ENCODE measurements at places on chromosomes 16 and 17.
A peak's percentile ranks its signal among the peaks of the same experiment; 100 is the strongest.

DNA sequence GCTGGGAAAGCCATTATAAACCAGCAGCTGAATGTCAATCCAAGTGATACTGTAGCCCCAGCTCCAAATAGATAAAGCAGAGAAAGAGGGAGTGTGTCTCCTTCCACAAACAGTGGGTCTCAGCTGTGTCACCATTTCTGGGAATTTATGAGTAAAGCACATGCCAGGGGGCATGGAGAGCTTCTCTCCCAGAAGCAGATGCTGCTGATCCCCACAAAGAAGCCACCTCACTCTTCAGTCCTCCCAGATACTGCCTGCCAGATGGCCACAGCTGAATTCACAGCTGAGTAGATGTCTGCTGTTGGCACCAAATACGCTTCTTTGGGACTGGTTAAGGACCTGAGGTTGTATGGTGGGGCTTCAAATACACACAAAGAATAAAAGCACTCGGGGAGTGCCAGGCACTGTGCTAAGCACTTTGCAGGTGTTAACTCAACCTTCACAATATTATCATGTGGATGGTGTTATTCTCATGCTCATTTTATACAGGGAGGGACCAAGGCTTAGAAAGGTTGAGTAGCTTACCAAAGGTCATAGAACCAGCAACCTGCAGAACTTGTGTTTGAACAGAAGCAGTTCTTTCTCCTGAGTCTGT, 298.3 kb downstream of the CDH11 start:
- DNase-seq, result no peak

DNA sequence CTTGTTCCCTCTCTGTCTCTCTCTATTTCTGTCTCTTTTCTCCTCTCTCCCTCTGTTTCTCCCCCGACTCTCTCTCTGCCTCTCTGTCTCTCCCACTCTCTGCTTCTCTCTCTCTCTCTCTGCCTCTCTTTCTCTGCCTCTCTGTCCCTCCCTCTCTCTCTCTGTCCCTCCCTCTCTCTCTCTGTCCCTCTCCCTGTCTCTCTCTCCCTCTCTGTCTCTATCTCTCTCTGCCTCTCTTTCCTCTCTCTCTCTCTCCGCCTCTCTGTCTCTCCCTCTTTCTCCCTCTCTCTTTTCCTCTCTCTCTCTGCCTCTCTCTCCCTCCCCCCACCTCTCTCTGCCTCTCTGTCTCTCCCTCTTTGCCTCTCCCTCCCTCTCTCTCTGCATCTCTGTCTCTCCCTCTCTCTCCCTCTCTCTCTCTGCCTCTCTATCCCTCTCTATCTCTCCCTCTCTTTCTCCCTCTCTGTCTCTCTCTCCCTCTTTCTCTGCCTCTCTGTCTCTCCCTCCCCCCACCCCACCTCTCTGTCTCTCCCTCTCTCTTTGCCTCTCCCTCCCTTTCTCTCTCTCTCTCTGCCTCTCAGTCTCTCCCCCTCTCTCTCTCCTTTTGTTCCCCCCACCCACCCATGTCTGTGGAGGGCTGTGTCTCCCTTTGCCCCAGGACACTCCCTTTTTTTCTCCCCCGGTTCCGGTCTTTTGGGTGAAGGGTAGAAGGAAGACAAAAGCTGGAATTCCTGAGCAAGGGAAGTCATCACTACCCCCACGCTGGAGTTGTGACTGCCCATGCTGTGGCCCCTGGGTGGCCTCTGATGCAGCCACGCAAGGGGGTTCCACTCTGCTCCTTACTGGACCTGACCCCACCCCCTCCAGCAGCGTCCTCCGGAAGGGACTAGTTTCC, 27.1 kb upstream of the MGAT5B start:
- DNase-seq, result no peak

GRCh38 chr16:19212059-19212458, 44.0 kb downstream of the SYT17 start:
- no peak for DNase-seq

DNA sequence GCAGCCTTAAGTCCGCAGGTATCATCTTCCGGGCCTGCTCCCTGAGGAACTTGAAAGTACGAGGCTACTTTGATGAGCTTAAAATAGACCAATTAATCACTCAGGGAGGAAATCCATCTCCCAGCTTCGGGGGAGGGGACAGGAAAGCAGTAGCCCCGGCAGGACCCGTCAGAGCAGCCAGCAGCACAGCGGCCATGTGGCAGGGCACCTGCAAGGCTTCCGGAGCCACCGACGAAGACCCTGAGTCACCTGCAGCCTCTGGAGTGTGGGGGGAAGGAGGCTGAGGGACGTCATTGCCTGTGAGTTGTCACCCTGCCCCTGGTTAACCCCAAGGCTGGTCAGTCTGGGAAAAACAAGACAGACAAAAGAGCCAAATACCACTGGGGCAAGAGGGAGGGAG, 4.4 kb upstream of the CYB561 start:
- DNase-seq, result no peak

- no peak for DNase-seq
Observed at GRCh38 chr17:50575581-50576210, 15.2 kb downstream of the CACNA1G start.

DNA sequence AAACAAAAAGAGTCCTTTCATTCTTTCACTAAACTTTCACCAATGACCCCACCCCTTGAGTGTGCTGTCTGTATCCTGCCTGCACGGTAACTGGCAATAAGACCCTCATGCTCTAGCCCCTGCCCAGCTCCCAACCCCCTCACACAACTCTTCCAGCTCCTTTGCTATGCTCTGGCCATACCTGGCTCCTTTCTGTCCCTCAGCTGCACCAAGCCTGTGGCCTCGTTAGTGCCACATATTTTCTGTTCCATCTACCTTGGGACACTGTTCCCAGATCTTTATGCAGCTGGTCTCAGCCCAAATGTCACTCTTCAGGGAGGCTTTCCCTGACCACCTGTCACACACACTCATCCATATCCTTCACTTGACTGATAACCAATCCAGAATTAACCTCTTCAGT, 47.3 kb downstream of the C16orf82 start:
- DNase-seq, result no peak

DNA sequence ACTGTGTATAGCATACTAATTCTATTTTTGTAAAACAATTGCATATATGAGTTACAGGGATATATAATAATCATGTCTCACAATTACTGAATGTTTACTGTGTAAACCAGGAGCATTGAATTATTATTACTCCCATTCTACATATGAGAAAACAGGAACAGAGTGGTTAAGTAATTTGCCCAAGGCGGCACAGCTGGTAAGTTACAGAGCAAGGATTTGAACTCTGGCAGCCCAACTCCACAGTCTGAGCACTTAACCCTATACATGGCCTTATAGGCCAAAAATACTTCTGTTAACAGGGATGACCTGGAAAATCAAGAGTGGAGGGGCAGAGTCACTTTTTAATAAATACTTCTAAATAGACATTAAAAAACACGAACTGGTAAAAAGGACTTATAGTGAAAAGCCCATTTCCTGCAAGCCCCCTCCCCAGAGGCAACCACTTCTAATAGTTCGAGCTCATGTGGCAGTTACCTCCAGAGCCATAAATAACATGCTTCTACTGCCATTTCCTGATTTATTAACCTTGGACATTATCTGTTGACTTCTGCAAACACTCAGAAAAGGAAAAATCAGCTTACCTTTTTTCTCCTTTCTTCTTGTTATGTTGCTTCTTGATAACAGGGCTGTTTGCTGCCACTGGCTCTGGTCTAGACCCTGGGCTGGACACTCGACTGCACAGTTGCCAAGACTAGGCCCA, 22.1 kb upstream of the ADGRG1 start:
- no peak for DNase-seq

GRCh38 chr16:84699147-84699711, 571 bp upstream of the USP10 start:
- DNase-seq, result no peak

DNA sequence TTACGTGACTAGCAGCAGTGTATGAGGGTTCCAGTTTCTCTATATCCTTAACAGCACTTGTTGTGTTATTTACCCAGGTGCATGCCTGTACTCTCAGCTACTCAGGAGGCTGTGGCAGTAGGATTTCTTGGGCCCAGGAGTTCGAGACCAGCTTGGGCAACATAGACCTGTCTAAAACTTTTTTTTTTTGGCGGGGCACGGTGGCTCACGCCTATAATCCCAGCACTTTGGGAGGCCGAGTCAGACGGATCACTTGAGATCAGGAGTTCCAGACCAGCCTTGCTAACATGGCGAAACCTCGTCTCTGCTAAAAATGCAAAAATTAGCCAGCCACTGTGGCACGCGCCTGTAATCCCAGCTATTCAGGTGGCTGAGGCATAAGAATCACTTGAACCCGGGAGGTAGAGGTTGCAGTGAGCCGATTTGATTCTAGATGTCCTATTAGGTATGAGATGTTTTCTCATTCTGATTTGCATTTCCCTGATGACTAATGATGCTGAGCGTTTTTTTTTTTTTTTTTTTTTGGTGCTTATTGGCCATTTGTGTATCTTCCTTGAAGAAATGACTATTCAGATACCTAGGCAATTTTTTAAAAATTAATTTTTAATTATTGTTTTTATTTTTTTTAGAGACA, 13.4 kb downstream of the CASC3 start:
- no peak for DNase-seq

- no peak for DNase-seq
Observed at GRCh38 chr16:47310792-47311211, 150.1 kb downstream of the ITFG1 start.

DNA sequence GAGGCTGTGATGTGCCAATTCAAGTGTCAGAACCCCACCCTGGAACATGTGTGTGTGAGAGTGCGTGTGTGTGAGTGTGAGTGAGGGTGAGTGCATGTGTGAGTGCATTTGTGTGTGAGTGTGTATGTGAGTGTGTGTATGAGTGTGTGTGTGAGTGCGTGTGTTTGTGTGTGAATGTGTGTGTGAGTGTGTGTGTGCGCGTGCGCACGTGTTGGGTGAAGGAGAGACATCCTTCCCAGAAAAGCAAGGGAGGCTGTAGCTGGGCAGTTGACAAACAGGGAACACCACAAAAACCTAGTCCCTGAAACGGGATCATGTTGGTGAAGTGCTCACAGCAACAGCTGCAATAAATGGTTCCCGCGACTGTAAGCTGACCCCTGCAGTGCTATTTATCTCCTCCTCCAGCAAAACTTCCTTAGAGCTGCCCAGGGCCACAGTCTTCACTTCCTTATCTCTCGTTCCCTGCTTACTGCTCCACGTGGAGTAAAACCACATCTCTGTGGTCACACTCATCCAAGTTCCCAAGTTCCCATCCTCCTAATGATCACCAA, 40.1 kb upstream of the RPL38 start:
- DNase-seq, result no peak

DNA sequence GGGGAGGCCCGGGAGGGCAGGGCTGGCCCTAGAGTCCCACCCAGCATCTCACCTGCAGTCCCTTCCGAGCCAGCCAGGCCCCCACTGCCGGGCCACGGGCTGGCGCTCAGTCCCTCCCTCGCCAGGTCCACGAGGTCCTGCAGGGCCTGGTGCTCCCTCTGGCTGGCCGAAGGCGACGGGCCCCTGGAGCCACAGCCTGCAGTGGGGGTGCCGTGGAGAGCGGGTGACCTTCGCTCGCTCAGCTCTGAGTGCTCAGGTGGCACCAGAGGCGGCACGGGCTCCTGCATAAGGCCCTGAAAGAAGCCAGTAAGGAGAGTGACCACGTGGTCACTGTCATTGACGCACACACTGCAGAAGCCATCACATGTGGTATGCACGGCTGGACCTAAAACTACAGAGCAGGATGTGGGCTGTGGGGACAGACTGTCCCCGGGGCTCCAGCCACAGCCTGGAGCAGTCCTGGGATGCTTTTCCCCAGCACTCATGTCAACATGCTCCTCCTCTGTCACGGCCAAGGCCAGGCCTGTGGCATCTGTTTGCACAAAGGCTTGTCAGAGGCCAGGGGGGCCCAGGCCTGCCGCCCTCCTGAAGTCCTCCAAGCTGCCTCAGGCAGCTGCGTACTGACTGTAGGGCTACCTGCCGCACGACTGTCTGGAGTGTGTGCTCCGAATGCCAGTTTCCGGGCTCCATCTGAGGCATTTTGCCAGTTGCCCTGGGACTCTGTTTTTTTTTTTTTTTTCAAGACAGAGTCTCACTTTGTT, 15.1 kb downstream of the SLX4 start:
- no peak for DNase-seq

GRCh38 chr17:21165922-21166594, 39.3 kb downstream of the DHRS7B start:
- DNase-seq, result no peak

DNA sequence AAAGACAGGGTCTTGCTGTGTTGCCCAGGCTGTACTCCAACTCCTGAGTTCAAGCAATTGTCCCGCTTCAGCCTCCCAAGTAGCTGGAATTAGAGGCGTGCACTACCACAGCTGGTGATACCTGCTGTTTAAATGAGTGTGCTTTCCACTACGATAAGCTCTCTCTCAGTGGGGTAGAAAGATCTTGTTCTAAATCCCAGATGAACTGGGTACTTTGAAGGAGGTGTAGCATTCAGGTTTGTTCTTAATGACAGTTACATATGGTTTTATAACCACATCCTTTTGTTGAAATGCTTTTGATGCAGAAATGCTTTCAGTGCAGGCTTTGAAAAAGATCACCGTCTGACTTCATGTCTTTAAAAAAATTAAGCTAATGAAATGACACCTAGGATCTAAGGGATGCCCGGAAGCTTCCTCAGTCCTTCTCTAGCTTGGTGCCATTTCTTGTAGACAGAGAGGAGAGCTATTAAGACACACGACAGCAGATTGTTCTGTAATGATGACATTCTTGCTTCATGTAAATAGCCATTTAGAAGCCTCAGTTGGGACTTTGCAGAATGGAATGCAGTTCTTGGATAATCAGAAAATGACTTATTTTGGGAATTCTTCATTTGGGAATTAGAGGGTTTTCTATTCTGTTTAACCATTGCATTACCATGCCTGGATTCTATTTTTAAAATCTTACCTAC, 19.5 kb downstream of the PMM2 start:
- DNase-seq, result no peak

GRCh38 chr17:79607940-79608623, 2.8 kb downstream of the RBFOX3 start:
- no peak for DNase-seq

DNA sequence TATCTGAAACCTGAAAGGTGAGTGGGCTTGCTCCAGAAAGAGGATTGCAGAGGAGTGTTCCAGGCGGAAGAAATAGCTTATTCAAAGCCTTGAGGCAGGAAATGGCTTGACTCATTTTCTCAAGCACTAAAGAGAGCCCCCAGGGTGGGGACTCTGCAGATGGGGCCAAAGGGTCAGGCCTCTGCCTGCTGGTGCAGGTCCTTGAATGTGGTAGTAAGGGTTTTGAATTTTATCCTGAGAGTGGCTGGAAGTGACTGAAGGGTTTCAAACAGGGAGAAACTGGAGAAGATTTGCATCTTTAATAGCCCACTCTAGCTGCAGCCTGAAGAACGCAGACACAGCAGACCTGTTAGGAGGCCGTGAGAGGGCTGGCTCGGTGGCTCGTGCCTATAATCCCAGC, 144.4 kb downstream of the CCT6B start:
- DNase-seq, result no peak

- DNase-seq, result peak; percentile 78
Observed at GRCh38 chr16:84829168-84829965, 9.6 kb downstream of the CRISPLD2 start.

GRCh38 chr17:35889818-35890773, 9.9 kb upstream of the CCL5 start:
- peak; percentile 45 for DNase-seq

DNA sequence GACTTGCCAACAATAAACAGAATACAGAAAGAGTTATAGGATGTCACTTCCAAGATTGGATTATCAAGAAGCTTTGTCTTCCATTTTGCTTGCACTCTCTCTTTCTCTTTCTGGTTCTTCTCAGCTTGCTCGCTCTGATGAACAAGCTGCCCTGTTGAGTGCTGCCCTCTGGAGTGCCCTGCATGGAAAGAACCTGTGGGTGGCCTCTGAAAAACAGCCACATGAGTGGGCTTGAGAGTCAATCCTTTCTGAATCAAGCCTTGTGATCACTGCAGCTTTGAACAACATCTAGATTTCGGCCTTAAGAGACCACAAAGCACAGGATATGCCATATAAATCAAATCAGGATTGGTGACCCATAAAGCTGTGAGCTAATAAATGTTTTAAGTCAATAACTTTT, 185.1 kb downstream of the KIF2B start:
- DNase-seq, result no peak

All from fibroblast of skin of left quadriceps (primary cell).